Fibroblast of skin of left quadriceps (primary cell): ENCODE measurements at places on chromosomes 1 and 21.

GRCh38 chr1:74534241-74534640 is 21.8 kb upstream of the LRRC53 start:
- DNase-seq, result peak; percentile 15

GRCh38 chr1:37433171-37433570 is 41.2 kb upstream of the ZC3H12A start:
- DNase-seq, result no peak

DNA sequence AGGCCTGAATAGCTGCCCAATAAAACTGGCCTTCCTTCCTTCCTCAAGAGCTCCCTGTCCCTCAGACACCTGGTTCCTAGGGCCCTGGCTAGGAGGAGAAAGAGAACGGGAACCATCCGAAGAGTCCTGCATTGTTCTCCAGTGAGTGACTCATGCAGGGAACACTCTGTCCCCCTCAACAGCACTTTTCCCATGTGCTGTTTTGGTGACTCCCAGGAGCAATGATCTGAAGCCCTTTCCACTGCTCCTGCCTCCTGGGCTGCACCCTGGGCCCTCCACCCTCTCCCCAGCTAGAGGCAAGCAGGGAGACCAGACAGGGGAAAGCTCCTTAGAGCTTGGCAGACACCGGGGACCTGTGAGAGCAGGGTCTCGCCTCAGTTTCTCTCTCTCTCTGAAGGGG is 18.9 kb downstream of the TNNT2 start:
- no peak for DNase-seq

DNA sequence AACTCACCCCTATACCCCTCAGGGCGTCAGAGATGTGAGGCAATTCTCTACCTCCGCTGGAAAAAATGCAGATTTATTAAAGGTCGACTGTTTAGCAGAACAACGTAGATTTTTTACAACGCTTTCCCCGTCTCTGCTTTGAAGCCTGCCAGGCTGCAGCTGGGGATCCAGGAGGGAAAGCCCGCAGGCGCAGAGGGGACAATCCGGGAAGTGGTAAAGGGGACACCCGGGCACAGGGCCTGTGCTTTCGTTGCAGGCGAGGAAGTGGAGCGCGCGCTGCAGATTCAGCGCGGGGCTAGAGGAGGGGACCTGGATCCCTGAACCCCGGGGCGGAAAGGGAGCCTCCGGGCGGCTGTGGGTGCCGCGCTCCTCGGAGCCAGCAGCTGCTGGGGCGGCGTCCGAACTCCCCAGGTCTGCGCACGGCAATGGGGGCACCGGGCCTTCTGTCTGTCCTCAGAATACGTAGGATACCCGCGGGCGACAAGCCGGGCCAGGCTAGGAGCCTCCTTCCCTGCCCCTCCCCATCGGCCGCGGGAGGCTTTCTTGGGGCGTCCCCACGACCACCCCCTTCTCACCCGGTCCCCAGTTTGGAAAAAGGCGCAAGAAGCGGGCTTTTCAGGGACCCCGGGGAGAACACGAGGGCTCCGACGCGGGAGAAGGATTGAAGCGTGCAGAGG is 5.5 kb downstream of the SIM2 start:
- no peak for DNase-seq

DNA sequence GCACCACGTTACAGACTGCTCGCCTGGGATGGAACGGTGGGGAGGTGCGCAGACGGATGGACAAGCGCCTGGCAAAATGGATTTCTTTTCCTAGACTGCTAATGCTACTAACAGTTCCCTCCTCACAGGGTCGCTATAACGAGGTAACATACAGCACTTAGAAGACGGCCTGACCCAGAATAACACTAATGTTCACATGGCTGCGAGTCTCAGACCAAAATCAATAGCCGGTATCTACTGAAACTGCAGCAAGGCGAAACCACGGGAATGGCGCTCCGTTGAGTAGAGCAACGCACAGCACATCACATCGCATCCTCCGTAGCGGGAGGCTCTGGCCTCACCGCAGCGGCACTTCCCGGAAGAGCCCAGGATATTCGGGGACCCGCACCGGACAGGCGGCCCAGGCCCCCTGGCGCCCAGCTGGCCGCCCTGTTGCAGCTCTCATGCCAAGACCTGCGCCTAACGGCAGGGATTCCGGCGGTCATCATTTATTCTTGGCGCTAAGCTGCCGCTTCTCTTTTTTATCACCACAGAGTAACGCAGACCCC is 46.6 kb downstream of the VPS26C start:
- no peak for DNase-seq

DNA sequence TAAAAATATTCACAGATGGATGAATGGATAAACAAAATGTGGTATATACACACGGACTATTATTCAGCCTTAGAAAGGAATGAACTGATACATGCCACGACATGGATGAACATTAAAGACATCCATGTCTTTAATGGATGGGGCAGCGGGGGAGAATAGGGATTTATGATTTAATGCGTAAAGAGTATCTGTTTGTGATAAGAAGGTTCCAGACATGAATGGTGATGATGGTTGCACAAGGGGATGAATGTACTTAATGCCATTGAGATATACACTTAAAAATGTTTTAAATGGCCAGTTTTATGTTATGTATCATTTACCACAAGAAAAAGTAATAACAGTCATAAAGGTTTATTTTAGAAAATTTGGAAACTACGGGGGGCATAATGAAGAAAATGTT is 108.6 kb upstream of the WLS start:
- no peak for DNase-seq

DNA sequence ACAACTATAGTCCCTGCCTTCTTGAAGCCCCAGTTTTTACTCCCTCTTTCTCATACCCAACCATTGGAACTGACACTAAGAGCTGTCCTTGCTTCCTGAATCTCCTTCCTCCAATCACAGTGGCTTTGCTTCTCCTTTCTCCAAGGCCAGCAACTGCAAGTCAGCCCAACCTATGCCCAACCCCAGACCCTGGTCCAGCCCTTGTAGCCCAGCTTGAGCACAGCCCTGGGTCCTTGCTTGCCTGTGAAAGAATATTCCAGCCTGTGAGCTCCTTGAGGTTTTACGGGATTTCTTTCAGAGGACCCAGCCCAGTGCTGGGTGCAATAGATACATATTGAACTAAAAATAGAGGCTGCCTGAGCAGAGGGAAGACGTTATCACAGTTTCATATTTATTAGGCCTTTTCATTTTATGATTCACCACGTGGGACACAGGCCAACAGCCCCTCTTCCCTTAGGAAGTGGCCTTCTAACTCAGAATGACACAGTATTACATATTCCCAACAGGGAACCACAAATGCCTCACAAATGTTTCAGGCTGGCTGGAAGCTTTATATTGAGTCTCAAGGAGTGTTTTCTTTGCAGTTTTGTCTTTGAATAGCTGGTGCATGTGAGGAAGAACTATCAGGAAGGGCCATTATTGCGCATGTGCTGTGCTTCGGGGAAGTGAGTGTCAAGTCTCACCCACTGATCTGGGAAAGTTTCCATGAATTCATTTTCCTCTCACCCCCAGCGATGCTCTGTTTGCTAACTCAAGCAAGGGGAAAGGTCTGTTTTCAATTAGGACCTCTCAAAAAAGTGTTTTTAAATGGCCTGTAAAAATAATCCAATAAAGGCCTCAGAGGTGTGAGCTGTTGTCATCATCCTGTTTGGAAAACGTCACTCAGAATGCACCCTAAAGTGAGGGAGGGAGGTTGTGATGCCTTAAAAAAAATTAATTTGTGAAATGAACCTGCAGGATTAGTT is 92.3 kb upstream of the NFIA start:
- DNase-seq, result peak; percentile 96

DNA sequence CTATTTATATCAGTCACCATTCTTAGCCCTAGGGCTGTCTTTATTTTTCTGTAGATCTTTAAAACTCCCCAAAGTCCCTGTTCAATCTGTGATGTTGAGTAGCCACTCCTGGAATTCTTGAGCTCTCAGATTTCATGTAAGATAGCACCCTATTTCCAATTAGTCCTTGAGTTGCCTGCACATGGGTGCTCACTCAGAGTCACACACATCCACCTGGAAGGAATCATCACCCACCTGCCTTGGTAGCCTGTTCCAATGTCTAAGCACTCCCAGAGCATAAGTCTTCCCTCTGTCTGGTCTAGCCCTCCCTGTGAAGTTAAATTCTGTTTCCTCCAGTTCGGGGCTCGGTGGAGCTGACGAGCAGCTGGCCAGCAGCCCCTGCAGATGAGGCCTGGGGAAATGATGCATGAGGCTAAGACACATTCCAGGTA is 14.7 kb upstream of the ATF3 start:
- DNase-seq, result no peak

- no peak for DNase-seq
Observed at GRCh38 chr1:241610056-241610815, 29.9 kb downstream of the CHML start.

DNA sequence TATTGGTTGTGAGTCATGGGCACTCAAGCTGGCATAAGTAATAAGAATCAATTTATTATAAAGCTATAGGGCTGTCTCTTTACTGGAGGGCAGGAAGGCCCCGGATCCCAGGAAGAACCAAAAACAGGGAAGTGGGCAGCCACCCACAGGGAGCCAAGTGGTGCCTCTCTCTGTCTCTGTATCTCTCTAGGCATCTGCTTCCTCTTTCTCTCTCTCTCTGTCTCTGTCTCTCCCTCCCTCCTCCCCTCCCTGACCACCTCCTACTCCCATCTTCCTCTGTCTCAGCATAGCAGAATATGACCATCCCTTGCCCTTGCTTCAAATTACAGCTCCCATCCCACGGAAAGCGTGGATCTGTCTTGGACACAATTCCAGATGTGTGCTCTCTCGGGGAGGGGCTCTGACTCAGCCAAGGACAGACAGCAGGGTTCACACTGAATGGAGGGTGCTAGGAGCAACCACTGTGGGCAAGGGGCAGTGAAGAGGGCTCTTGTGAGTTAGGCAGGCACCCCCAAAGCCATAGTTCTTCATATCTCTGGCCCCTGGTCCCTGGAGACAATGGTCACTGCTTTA is 80.4 kb upstream of the LPGAT1 start:
- DNase-seq, result no peak

DNA sequence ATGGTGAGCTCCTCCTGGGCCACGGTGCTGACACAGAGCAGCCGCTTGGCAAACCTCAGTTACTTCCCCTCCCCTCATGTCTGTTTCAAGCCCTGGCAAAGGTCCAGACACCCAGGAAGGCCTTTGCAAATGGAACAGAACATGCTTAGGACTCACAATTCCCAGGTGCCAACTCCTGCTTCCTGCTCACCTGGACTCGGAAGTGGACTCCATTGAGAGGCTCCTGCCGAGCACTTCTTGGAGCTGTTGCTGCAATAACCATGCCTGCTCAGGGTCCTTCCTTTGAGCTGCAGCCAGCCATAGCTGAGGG is 10.7 kb downstream of the DCST2 start:
- no peak for DNase-seq

DNA sequence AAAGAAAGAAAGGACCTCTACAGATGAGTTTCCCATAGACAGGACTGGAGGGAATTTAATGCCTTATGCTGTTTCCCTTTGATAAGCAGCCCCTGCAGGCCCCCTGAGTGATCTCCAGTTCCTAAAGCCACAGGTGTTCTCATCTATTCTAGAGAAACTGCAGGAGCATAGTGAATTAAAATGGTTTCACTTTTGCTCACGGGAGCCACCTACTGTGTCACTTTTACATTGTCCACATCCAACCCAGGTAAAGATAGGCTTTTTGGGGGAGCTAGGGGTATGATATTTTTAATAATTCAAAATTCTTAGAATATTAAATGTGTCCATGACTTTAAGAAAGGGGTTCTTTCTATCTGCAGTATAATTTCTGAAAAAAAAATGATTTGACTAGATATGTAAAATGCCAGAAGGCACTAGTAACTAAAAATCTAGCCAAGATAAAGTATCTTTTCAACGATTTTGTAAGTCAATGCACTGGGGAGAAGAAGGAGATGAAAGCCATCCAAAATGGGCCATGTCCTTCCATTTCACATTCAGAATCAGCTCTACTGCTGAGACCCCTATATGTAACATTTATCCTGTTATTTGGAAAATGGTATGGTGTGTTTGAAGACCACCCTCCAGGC is 267.3 kb upstream of the DUSP10 start:
- no peak for DNase-seq

GRCh38 chr1:58487002-58487401 is 59.5 kb downstream of the OMA1 start:
- no peak for DNase-seq

DNA sequence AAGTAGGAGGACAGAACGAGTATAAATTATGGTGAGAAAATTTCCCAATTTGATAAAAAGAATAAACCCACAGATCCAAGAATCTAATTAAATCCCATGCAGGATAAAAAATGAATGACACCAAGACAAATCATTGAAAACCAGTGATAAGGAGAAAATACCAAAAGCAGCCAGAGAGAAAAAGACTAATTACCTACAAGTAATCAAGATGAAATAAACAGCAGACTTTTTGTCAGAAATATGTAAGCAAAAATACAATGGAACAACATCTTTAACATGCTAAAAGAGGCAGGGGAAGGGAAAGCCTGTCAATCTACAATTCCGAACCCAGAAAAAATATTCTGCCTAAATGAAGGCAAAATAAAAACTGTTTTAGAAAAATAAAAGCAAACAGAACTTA is 20.7 kb upstream of the CCN1 start:
- DNase-seq, result no peak

DNA sequence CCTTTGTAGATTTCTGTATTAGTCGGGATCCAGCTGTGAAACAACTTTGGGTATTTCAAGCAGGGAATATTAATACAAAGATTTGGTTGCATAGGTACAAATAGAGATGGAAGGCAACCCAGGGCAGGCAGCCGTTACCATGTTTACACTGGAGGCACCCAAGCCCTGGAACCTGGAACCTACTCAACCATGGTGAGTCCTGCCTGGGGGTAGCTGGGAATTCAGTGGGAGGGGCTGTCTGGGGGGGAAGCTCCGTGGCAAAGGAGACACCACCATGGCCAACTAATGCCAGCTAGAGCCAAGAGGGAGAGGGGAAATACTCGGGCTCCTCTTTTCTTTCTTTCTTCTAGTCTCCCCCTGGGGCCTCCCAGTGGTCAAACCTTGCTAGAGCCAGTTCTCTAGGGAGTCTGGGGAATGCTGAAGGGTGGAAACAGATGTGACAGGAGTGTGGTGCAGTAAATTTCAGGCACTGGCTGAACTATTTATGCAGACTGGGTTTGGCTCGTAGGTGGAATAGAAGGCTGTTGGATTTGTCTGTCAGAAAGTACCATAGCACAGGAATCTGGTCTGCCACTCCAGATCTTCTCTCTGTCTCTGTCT is 91.9 kb upstream of the CACNA1E start:
- no peak for DNase-seq
